ENCODE measurements at places on chromosomes 5 and 9. TPM values are rescaled to one million over a fixed set of nuclear protein-coding genes. Genes with fewer than 3 reads are reported as not detected.

KIF2A gene
- 46.5 TPM for total RNA-seq

NR5A1 gene
- not detected for total RNA-seq

ANKRD34B gene
- total RNA-seq, result not detected

MYOZ3 gene
- total RNA-seq, result 0.40 TPM

PCSK1 gene
- total RNA-seq, result 0.16 TPM

RETREG1 gene
- total RNA-seq, result 11.3 TPM

Data from myocyte (in vitro differentiated cells).